ENCODE measurements at places on chromosomes 1 and 21.

DNA sequence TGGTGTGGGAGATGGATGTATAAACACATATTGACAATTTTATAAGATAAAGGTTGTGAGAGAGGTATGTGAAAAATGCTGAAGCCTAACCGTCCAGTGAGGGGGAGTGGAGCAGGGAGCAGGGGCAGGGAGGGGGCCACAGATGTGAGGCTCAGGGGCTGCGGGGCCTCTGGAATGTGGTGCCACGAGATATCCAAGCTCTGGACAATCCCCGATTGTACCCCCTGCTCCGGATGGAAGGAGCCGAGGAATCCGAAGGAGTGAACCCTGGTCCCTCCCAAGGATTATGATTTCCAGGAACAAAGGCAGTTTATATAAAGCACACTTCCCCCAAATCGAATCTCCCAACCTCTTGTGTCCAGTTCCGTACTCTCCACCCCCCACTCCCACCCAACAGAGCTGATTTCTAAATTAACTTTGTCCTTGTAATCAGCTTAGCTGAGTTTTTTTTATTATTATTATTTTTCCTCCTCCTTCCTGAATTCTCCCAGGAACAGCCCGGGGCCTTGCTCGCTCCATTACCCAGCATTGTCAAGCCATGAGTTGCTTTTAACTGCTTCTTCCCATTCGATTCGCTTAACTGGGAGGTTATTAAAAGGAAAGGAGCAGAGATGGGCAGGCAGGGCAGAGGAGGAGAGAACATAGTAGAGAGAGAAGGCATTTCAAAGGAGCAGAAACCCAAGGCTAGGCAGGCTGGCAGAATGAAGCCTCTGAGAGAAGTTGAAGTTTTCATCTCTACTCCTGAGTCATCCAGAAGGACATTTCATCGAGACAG lies 9.4 kb downstream of the KIRREL1 start:
- DNase-seq: no peak

DNA sequence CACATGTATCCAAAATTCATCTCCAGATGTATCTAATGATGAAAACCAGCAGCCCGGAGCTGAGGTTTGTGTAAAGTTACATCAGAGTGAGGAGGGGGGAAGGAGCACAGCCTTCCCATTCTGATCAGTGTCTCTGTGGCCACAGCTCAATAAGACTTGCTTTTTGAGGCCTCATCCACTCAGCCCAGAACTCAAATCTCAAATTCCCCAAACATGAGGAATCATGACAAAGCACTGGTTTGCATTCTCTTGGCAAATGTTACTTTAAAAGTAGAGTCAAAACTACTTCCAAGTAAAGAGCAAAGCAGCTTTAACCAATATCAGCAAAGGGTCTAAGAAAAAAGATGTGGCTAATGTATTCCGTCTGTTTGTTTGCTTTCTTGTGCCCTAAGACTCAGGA lies 30.9 kb downstream of the CCN1 start:
- DNase-seq: peak; percentile 69

GRCh38 chr1:185704181-185704580 lies 30.0 kb upstream of the HMCN1 start:
- no peak for DNase-seq

- DNase-seq: no peak
Observed at GRCh38 chr21:38942748-38943211, 137.1 kb downstream of the ETS2 start.

- DNase-seq: no peak
Observed at GRCh38 chr1:81578867-81579266, 221.9 kb upstream of the ADGRL2 start.

DNA sequence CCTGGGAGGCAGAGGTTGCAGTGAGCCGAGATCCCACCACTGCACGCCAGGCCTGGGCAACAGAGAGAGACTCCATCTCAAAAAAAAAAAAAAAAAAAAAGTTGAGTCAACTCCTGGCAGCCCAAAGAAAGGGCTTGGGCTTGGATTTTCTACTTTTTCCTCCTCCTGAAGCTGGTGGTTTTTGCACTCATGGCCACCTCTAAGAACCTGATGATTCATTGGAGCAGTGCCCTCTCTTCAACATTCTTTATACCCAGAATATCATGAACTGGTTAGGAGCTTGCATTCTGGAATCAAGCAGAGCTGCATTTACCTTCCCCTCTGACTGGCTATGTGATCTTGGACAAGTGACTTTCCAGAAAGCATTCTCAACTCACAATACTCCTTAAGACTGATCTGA lies 3.5 kb upstream of the ACTA1 start:
- DNase-seq: no peak

DNA sequence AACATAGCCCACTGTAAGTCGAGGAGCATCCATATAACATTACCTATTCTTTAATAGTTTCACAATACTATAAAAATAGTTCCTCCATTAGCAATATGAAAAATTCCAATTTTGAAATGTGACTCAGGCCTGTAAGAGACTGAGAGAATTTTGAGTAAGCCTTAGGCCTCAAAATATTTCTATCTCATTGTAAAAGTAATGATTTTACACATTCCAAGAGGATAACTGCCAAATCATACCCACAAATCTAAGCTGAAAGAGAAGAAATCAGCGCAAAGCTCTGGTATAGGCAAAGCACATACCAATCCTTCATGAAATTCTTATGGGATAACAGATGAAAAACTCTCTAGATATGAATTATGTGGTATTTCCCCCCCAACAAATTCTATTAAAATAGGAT lies 144.1 kb downstream of the CDC42BPA start:
- peak; percentile 38 for DNase-seq

GRCh38 chr1:79196211-79196610 lies 189.7 kb upstream of the ADGRL4 start:
- no peak for DNase-seq

GRCh38 chr21:36566644-36567043 lies 86.7 kb upstream of the CLDN14 start:
- DNase-seq: no peak

DNA sequence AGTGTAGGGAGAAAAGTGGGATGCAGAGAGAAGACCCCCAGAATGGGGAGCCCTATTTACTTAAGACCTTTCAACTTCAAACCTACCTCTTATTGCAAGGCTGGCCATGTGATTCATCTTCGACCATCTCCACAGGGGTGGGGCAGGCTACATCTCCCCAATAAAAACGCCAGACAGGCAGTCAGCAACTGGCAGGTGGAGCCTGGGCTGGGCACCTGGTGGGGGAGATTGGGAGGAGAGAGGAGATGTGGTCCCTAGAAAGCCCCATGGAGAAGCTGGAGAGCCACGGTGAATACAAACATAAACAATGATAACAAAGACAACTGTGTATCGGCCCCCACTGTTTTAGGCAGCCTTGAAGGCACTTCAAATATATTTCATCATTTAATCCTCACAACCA lies 336.7 kb upstream of the PROX1 start:
- DNase-seq: no peak

GRCh38 chr1:49213301-49213700 lies 436.6 kb upstream of the BEND5 start:
- no peak for DNase-seq

GRCh38 chr1:91732291-91733107 lies 153.5 kb downstream of the TGFBR3 start:
- peak; percentile 83 for DNase-seq

- DNase-seq: no peak
Observed at GRCh38 chr1:6272868-6273267, 12.0 kb upstream of the GPR153 start.

- no peak for DNase-seq
Observed at GRCh38 chr1:25731148-25731547, 68.8 kb upstream of the SELENON start.
